ENCODE measurements at places on chromosomes 4 and X. TPM values are rescaled to one million over a fixed set of nuclear protein-coding genes. Genes with fewer than 3 reads are reported as not detected.
A peak's percentile ranks its signal among the peaks of the same experiment; 100 is the strongest.

DNA sequence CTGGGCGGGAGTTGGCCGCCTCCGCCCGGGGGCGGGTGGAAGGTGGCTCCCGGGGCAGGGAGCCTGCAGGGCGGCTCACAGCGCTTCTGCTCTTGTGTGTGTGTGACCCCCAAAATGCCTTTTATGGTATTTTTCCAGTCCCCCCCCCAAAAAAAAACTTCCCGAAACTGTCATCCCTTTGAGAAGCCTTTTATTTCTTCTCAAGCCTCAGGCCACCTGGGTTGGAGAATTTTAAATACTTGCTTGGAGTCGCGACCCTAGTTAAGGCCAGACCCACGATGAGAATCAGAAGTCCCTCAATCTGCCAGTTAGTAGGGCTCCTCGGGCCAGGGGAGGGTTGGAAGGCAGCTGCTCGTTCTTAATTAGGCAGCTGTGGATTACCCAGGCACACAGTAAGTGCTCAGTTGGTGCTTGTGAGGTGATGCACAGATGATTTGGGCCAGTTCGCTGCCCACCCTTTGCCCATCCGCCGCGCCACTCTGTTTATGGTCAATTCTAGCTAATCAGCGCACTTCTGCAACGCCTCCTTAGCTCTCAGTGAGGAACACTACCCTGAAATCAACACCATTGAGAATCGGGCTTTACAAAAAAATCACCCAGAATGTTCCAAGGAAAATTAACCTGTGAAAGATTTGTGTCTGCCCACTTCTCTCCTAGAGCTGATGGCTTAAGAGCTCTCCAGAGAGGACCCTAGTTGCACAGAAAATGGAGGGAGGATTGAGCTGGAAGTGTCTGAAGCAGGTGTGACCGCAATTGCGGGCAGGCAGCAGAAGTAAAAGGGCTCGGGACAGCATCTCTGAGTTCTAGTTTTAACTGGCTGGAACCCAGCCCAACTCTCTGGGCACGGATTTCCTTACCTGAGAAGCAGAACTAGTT lies 648 bp upstream of the SCD5 start:
- DNase-seq, result peak; percentile 42

DNA sequence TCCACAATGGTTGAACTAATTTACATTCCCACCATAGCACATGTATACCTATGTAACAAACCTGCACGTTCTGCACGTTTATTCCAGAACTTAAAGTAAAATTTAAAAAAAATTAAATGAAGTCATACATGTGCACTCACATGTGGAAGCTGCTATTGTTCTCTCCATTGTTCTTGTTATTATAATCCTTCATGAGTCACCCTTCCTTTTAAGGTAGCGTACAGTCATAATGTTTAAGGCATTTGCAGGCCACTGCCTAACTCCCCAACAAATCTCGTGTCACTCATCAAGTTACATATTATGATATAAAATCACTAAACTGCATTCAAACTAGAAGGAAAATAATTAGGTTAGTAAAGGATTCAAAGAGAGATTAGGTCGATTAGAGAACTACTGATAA lies 63.6 kb downstream of the SLC7A11 start:
- peak; percentile 84 for DNase-seq

- no peak for DNase-seq
These were observed 296.6 kb upstream of the PRPS2 start for GRCh38 chrX:12494400-12495138.

- DNase-seq, result no peak
These were observed 277.0 kb upstream of the INTU start for GRCh38 chr4:127355743-127356142.

DNA sequence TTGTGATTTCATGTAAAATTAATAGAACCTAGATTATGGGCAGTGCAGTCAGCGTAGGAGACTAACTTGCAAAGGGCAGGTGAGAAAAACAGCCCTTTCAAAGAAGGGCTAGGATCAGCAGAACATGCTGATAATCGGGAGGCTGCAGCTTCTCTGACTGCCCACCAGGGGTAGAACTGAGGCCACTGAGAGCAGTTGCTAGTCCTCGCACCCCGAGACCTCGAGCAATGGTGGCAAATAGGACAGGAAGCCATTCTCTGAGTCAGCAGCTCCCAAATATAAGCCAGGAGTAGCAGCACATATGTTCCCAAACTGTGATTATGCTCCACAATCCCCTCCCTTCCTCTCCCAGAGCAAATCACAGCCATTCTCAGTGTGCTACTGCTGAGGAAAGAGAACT lies 186.5 kb downstream of the MSL3 start:
- peak; percentile 15 for DNase-seq

DNA sequence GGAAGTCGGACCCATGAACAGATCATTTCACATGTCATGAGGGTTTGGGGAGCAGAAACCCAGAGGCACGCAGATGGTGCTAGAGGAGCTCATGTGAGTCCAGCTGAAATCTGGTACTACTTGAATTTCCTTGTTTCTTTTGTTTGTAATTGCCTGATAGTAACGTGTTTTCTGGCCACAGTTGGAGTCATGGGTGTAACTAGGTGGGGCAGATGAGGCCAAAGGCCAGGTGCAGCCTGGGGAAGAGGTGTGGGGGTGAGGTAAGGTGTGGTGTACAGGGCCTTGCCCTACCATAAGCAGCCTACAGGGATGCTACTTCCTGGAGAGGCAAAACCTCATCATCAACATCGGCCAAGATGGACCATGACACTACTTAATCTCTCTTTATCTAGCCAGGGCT lies 271.4 kb downstream of the PTTG2 start:
- no peak for DNase-seq

GRCh38 chr4:55184600-55185523 lies 59.5 kb upstream of the KDR start:
- no peak for DNase-seq

DNA sequence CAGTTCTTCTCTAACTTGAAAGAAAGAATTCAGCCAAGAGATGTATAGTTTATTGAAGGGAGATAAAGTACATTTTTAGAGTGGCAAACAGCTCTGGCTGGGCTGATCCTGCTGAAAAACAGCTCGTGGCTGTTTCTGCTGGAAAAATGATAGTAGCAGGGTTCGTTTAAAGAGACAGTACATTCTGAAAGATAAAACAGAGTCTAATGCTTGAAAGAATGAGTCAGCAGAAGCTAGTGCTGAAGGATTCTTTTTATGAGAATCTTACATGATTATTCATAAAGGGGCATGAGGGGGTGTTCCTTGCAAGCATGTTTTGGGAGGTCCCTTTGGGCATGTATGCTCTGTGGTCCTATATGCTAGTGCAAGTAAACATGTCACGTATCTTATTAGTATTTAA lies 790.0 kb downstream of the PCDH18 start:
- no peak for DNase-seq

DNA sequence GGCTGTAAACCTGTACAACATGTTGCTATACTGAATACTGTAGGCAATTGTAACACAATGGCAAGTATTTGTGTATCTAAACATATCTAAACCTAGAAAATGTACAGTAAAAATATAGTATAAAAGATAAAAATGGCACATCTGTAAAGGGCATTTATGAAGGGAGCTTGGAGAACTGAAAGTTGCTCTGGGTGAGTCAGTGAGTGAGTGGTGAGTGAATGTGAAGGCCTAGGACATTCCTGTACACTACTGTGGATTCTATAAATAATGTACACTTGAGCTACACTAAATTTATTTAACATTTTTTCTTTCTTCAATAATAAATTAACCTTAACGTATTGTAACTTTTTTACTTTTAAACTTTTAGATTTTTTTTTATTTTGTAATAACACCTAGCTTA lies 5.0 kb upstream of the SHROOM4 start:
- no peak for DNase-seq

GRCh38 chr4:12844141-12844540 lies 640.0 kb downstream of the RAB28 start:
- no peak for DNase-seq

DNA sequence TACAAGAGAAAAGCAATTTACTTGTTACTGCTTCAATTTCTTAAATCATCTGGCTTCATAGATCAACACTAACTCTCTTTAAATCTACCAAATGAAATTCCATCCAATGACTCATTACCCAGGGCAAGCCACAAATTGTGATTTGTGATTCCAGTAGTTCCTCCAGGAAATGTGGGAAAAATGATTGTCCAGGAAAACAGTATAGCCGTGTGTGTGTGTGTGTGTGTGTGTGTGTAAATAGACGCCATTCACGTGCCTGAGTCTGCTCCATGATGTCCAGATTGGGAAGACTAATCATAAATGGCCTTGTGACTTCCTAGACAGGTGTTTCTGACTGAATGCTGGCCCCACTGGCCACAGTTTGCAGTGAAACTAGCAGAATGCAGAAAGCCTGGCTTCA lies 121.3 kb downstream of the HS6ST2 start:
- DNase-seq, result peak; percentile 92

- DNase-seq, result peak; percentile 16
These were observed 71.7 kb downstream of the APBB2 start for GRCh38 chr4:41142376-41143310.

GRCh38 chr4:153258750-153259149 lies 54.5 kb downstream of the TRIM2 start:
- no peak for DNase-seq

DNA sequence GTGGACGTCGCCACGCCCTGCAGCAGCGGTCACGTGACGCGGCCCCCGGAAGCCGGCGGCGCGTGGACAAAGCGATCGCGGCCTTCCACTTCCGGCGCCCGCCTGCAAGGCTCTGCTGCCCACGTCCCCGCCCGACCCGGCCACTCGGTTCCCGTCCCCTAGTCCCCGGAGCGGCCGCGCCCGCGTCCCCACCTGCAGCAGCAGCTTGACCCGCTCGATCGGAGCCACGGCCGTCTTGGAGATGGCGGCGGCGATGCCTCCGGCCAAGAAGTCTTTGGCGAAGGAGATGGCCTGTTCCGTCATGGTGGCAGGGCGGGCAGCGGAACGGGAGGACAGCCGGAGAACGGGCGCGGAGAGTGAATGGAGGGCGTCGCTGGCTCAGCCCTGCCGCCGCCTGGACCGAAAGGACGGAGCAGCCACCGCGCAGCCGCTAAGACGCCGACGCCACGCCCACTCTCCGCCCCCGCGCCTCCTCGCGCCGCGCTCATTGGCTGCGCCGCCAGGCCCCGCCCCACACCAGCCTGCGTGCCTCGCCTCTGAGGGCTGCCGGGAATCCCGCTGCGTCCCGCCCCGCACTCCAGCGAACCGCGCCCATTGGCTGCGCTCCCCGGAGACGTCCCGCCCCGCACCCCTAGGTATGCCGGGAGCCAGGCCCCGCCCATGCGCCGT lies at the start of gene SLC25A6:
Gene SLC25A6 (minus strand): TSS at position 407 of the 669 bp plus-strand sequence. CDS start 104 bp downstream, at position 303.
- DNase-seq, result peak; percentile 99

GRCh38 chr4:63505714-63506460 lies 903.4 kb downstream of the TECRL start:
- no peak for DNase-seq

- no peak for DNase-seq
These were observed 10.3 kb downstream of the PHKA2 start for GRCh38 chrX:18973527-18974192.

DNA sequence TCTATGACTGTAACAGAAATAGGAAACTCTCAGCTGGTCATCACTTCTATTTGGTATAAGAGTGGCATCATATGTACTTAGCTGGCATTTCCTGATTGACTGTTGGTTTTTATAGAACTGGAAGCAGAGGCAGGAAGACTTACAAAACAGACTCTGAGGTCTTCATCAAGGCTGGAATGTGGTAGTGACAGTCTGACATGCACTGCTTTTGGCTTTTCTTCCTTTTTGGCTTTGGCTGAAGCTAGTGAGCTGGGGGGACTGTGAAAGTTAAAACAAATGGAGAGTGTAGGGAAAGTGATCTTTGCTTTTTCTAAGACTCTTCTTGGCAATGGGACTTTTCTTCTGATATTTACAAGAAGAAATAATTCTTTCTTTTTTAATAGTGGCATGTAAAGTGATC lies 121.1 kb upstream of the SLC4A4 start:
- DNase-seq, result no peak

- DNase-seq, result no peak
These were observed 1063.8 kb upstream of the INTU start for GRCh38 chr4:126568652-126569570.

DNA sequence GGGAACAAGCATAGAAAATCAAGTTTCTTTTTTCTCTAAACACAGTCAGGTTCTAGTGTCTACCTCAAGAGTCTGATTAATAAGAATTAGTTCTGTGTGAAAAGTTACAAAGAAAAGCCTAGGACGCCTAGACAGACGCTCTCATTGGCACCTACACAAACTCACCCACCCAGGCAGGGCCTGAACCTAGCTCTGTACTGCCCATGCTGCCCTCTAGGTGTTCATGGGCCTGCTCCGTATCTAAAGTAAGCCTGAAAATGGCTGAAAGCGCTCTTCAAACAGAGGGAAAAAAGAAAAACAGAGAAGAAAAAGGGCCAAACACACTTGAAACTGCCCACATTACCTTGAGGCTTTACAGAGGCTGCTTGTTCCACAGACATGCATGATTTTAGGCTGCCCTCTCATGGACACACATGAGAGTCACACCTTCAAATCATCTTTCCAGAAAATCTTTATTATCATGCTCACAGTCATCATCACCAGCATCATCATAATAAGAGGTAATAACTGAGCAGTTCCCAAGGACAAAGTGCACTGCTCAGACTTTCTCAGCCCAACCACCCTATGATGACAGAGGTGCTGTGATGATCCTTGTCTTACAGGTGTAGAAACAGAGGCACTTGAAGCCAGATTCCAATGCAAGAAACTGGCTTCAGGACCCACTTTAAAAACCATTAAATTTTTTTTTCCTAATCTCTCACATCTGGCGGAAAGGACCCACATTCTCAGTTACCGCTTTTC lies 49.6 kb downstream of the MAP7D2 start:
- peak; percentile 11 for DNase-seq

DNA sequence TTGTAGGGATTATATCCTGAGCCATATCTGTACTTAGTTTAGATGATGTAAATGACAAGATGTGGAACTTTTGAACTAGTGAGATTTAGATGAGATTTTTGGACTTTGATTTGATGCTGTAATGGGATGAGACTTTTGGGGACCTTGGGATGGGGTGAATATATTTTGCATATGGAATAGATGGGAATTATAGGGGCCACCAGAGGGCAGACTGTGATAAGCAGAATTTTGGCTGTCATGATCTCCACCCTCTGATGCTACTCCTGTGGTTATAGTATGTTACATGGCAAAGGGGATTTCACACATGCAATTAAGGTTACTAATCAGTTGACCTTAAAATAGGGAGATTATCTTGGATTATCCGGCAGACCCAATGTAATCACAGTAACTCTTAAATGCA lies 214.0 kb upstream of the NHS start:
- DNase-seq, result no peak

Gene F8A3
- polyA plus RNA-seq, result not detected

Gene KLF8
- polyA plus RNA-seq, result 2.0 TPM

Gene CACNA1F
- polyA plus RNA-seq, result not detected

Gene IL2
- polyA plus RNA-seq, result not detected

Gene GPR119
- not detected for polyA plus RNA-seq

Gene SCML2
- polyA plus RNA-seq, result 0.92 TPM

Gene CT45A1
- not detected for polyA plus RNA-seq

Gene RAI2
- polyA plus RNA-seq, result 0.19 TPM

Gene ANXA10
- polyA plus RNA-seq, result not detected

Gene MED12
- polyA plus RNA-seq, result 27.4 TPM

Gene ARR3
- not detected for polyA plus RNA-seq

Gene IL2RG
- polyA plus RNA-seq, result 0.07 TPM
